ENCODE measurements at places on chromosomes 3 and 15.

- ATAC-seq = no peak
Measured at GRCh38 chr3:101061312-101061711, 68.1 kb upstream of the ABI3BP start.

DNA sequence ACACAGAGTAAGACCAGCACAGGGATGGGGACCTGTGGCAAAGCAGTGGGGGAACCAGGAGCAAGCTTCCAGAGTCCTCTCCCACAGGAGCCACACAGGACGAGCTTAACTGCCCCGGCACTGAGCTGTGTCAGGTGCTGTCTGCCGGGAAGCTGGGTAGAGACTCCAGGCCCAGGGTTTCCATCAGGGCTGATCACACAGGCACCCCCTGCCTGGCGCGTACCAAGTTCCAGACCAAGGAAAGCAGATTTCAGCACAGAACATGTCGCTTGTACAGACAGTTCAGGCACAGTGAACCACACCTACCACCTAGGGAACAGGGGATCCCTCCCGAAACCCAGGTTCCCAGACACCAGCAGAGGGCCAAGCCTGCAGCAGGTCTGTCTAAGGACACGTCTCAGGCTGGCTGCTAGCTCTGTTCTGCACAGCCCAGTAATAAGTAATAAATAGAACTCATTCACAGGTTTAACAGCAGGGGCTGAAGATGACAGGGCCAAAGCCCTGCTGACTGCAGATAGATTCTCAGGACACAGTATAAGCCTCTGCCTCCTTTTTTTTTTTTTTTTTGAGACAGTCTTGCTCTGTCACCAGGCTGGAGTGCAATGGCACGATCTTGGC, 30.2 kb upstream of the OCA2 start:
- ATAC-seq = no peak

GRCh38 chr3:41881233-41881821, 80.6 kb downstream of the ULK4 start:
- no peak for ATAC-seq

- ATAC-seq = no peak
Measured at GRCh38 chr15:92164327-92165000, 229.2 kb upstream of the ST8SIA2 start.

DNA sequence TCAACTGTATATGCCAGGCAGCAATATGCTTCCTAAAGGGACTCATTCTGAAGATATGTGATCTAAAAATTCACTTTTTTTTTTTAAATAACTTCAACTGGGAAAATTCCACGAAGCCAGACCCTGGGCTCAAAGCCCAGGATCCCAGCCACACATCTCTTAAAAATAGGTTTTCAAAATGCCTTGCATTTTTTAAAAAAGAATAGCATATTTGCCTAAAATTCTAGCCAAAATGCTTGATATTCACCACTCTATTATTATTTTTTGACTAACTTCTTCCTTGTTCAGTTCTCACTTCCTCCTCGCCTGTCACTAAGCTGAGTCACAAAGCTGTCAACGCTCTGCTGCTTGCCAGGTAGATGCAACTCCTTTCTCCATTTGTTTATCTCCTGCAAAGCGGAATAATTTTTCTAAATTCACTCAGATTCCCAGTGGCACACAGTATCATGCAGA, 28.0 kb upstream of the VGLL4 start:
- ATAC-seq = peak; percentile 75

DNA sequence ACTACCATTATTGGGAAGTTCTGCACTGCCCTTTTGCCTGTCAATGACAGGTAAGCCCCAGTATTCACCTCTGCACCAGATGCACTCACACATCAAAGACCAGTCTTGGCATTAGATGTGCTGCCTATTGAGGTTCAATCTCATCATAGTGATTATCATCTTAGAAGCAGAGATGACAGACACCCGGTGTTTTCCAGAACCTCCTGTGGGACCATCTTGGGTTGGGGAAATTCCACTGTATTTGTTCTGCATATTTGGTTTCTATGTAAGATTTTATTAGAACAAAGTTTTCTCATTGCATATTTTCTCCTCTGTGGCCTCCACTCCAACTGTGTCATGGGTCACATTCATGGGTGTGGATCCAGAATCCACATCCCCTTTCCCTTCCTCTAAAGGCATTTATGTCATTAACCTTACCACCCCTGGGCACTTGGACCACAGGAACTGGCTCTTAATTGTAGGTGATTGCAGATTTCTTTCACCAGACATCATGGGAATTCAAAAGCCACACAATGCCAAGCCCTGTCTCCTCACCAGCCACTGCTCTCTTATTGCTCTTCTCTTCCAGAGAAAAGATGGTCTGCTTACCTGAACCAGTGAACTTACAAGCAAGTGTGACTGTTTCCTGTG, 31.2 kb downstream of the PLA1A start:
- no peak for ATAC-seq

DNA sequence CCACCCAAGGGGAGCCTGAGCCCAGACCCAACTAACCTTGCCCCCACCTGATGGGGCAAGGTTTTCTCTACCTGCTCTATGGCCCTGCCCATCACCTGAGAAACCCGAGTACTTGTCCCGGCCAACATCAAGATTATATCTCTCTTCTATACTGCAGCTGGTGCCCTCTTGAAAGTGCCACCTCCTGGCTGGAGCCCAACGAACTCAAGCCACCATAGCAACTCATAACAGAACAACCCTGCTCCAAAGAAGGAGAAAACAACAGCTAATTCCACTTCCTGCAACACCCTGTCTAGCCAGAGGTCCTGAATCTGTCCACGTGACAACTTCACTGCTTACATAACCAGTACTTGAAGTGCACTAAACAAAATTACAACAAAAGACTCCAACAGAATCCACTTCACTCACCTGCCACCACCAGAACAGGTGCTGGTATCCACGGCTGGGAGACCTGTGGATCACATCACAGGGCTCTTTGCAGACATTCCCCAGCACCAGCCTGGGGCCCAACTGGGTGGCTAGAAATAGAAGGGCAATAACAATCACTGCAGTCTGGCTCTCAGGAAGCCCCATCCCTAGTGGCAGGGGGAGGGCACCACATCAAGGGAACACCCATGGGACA, 49.2 kb downstream of the PIERCE2 start:
- ATAC-seq = no peak

DNA sequence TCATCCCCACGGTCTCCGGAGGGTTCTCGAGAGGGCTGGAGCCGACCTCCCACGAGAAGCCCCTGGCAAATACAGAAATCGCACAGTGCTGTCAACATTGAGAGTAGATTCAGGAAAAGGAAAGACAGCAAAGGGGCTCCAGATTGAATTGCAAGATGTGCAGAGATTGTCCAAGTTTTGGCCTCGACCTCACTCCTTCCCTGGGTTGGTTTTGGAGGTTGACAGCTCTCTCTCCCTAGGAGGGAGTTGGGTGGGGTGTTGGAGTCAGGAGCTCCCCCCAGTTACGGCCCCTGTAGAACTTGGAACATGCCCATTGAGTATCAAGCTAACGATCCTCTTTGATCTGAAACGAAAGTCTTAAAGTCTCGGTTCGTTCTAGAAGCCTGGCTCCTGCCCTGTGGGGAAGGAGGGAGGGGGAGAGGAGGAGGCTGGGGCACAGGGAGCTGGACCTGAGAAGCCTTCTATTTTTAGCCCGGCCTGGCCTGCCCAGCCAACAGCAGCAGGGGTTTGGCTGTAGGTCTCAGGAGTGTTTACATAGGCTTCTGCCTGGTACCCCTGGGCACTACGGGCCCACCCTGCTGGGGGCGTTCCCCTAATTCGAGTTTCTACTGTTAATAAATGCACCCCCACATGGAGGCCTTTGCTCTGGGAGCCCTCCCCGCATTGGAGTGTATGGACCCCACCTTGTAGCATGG, 672 bp upstream of the KY start:
- ATAC-seq = peak; percentile 70

DNA sequence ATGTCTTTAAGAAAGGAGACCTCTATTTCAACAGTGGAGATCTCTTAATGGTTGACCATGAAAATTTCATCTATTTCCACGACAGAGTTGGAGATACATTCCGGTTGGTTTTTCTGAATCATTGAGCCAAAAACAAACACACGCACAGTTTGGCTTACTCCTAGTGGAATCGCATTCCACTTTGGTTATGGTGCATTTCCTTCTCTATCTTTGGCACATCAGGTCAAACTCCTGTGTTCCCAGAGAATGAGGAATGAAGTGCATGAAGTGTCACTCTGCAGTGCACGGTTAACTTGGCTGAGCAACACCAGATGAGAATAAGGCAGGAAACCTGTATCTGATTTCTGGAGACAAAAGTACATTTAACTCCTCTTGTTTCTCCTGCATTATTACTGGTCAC, 38.5 kb downstream of the HDC start:
- no peak for ATAC-seq

GRCh38 chr15:45855210-45855906, 220.5 kb downstream of the SQOR start:
- no peak for ATAC-seq

DNA sequence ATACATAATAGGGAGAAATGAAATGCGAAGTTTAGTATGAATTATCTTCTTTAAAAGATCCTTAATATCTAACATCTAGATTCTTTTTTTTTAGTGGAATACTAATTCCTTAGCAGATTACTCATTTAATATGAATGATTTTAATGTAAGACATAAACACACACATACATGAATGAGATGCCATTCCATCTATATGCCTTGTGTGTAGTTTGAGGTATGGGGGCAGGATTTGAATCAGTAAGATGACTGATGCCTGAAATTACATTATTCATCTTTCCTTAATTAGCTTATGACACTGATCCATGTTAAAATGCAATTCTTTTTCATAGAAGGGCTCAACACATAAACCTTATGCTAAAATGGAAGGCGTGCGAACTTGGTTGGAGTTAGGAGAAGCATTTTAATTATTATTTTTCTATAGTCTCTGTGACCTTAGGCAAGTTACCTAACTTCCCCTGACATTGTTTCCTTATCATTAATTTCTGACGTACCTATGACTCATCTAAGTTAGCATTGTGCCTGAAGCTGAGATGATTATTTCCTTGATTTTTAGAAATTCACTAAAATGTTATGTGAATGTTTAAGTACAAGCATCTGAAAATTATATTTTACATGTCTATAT, 10.8 kb upstream of the BNIP2 start:
- ATAC-seq = no peak

DNA sequence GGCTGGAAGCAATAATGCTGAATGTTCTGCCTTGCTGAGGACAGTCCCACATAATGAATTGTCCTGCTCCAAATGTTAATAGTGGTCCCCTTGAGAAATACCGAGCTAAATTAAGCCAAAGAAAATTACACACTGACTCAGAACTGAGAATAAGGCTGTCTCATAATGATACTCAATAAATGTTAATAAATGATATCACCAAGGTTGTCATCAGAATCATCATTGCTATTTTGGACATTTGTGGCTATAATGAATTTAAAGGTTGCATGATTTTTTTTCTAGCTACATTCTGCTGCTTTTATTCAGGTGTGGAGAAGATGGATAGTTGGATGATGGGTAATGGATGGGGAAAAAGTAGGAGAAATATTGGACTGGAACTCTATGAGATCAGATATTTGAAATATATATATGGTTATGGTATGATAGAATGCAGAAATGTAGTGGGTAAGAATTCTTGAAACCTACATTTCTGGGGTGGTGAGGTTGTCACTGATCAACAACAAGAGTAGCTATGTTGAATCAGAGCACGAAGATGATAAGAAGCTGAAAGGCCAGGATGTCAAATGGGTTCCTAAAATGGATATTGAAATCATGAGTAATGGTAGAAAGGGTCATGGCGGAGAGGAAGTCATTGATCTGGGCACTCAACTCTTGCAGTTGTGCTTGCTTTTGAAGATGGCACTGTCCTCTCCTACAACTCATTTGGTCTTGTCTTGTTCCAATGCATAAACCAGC, 12.8 kb downstream of the CHST2 start:
- no peak for ATAC-seq

DNA sequence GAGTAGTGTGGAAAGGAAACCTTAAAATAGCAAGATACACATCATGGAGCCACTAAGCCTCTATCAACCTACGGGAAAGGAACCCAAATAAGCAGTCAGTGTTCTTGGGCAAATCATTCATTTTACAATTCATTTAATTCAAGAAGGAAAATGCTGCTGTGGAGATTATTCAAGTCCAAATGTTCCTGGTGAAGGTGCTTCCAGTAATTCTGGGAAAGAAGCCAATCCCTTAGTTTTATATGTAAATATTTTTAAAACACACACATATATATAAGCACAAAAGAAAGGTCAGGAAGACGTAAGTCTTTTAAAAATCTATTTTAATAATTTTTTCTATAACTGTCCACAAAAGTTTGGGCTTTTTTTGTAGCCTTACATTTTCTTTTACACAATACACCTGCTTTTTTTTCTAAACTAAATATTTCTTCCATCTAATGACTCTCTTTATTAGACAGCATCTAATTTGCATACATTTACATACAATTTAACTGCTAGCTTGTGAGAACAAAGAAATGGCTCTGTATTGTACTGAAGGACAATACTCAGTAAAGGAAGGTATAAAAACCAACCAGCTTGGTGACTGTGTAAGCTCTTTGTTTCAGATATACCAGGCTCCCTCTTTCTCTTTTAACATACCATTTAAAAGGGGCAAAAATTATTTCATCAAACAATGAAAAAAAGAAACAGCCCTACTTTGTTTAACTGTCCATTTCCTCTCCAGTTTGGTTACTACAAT, 269.5 kb downstream of the ZBTB20 start:
- ATAC-seq = no peak

DNA sequence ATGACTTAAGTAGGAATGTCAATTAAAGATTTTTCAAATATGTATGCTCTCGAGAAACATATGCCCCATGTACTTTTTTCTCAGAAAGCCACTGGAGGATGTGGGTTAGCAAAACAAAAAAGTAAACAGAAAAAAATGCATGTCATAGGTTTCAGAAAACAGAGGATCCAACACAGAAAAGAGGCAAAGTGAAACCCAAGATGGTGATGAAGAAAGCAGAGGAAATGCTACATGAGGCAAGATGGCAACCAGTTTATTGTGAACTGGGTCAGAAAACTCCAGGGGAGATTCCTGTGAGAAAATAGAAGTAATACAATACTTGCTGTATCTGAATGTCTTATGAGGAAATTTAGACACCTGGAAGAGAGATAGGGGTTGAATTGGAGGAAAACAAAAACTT, 30.8 kb upstream of the EOMES start:
- no peak for ATAC-seq

DNA sequence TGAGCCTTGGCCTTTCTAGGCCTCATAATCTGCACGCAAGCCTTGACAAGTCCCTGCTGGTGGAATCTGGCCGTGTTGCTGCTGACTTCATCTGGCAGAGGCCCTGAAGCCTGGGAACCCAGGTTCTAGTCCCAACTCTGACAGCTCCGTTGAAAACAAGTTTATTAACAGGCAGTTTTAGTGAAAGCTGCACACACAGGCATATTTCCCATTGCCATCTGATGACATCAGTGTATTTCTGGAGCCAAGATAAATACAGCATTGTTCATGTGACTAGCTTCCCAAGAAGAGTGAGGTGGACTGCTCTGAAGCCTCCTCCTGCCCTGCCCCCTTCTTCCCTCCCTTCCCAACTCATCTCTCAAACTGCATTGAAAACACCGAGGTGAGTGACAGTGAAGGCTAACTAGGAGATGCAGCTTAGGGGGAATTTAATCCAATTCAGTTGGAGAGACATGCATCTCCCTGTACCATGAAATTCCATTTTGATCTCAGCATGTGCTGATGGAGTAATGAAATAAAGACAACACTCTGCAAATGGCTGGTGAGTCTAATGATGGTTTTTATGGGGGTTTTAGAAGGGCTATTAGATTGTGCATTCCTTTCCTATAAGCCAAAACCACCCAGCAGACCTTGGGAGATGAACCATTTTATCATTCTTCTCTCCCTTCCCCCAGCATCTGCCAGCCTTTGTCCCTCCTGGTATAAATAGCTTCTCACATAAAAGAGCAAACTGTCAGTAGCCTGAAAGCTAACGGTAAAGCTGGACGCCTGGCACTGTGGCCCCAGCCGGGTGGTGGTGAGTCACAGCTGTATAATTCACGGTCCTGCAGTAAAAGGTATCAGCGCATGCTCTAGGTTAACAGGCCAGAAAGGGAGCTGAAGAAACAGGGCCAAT, 38.0 kb downstream of the PRICKLE2 start:
- peak; percentile 90 for ATAC-seq

Measured in SK-N-SH treated with all-trans-retinoic acid at 6 μM for 48 hours (cell line).